ENCODE measurements at places on chromosomes 16 and 17.

- no peak for DNase-seq
Measured at GRCh38 chr17:2388020-2388682, 12.7 kb downstream of the MNT start.

- DNase-seq: no peak
Measured at GRCh38 chr16:64094181-64094965, 1027.5 kb downstream of the CDH11 start.

DNA sequence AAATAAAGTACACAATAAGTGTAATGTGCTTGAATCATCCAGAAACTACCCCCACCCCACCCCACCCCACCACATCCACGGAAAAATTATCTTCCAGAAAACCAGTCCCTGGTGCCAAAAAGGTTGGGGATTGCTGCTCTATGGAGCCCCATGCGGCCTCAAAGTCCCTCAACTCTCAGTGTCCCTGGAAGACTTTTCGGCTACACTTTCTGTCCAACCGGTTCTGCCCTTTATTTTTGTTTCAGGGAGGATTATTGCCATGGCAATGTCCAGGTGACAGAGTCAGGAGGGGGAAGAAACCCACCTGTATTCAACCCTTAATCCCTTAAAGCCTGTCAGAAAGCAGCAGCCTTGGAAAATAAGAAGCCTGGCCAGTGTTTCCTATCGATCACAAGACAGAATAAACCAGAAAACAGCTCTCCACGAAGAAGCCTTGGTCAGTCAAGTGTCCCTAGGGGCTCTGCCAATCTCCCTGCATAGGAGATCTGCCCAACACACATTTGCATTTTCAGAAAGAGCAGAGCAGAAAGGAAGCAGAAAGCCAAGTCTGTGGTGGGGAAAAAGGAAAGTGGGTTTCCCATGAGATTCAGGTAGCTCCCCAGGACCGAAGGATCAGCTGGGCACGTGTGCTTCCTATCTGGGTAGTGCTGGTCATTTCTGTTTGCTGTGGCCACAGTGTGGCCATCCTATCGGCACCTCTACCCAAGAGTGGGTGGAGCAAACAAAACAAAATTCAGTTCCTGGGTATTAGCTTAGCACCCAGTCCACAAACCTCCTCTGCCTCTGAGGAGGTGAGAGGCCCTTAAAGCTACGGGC, 342.7 kb downstream of the SOX9 start:
- DNase-seq: no peak

DNA sequence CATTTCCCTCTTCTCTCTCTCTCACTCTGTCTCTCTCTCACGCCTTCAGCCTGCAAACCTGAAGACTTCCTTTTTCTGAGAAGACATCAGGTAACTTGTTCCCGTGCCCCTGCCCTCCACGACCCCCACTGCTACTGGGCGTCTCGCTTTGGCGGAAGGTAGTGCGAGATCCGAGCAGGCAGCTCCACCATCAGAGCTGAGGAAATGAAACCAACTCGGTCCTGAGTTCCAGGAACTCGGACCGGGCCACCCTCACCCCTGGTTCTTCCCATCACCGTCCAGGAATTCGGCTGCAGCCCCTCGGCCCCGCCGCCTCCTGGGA, 585 bp downstream of the MLKL start:
- DNase-seq: peak; percentile 26

- DNase-seq: peak; percentile 56
Measured at GRCh38 chr16:19804538-19805323, 79.9 kb downstream of the GPRC5B start.

DNA sequence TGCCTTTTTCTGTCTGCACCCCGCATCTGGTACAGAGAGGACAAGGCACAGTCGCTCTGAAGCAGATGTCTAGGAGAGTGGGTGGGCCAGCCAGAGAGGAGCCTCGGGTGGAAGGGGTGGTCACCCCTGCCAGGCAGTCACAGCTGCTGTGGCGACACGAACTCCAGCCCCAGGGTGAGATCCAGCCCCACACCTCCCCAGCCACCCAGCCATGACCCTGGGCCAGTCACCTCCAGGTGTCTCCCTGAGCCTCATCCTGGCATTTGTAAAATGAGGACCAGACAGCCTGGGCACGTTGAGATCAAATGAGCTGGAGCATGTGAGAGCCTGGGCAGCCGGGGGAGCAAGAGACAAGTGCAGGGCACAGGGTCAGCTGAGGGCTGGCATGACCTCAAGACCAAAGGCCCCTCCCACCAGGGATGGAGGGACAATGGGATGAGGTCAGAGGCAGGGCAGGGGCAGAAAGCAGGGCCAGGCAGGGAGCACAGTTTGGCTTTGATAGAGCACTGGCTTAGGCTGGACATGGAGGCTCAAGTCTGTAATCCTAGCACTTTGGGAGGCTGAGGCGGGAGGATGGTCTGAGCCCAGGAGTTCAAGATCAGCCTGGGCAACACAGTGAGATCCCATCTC, 7.7 kb downstream of the ADAM11 start:
- DNase-seq: no peak

- no peak for DNase-seq
Measured at GRCh38 chr17:22268214-22268911, 576.0 kb downstream of the KCNJ18 start.

GRCh38 chr17:67157732-67158639, 87.0 kb downstream of the HELZ start:
- no peak for DNase-seq

Measured in CD4-positive, alpha-beta T cell treated with Interleukin-15 for 4 hours (primary cell).